ENCODE measurements at places on chromosomes 5 and 9. TPM values are rescaled to one million over a fixed set of nuclear protein-coding genes. Genes with fewer than 3 reads are reported as not detected.

Gene ESM1
- total RNA-seq = 3.6 TPM

Gene SLC6A7
- total RNA-seq = 0.11 TPM

Gene PRDM9
- total RNA-seq = not detected

Gene SAPCD2
- 4.3 TPM for total RNA-seq

Gene IL13
- total RNA-seq = not detected

Gene OGN
- 296 TPM for total RNA-seq

Gene PCDHA12
- 5.1 TPM for total RNA-seq

Gene GADD45G
- total RNA-seq = 130 TPM

Gene SLC6A18
- total RNA-seq = not detected

Gene ARL14EPL
- total RNA-seq = not detected

Gene BARX1
- total RNA-seq = not detected

Gene MAMDC4
- 8.2 TPM for total RNA-seq

Gene TNFSF8
- total RNA-seq = 0.16 TPM

Gene NUTM2G
- total RNA-seq = not detected

Gene EPB41L4A
- 39.2 TPM for total RNA-seq

Gene PRSS3
- not detected for total RNA-seq

Gene SLC25A2
- not detected for total RNA-seq

Gene KIF4B
- 0.33 TPM for total RNA-seq

Gene GGTA1
- 3.5 TPM for total RNA-seq

Gene FOXD4L5
- 0.22 TPM for total RNA-seq

Gene EFNA5
- 32.2 TPM for total RNA-seq

Gene GFI1B
- 1.4 TPM for total RNA-seq
